ENCODE measurements at places on chromosomes 4 and X. TPM values are rescaled to one million over a fixed set of nuclear protein-coding genes. Genes with fewer than 3 reads are reported as not detected.

DKK2 gene
- total RNA-seq = 3.1 TPM

DMP1 gene
- total RNA-seq = 0.16 TPM

CABS1 gene
- total RNA-seq = not detected

LPAR4 gene
- total RNA-seq = 5.5 TPM

MAGEA12 gene
- not detected for total RNA-seq

FREM3 gene
- total RNA-seq = 0.16 TPM

PDCL2 gene
- total RNA-seq = not detected

SHOX gene
- under 0.01 TPM for total RNA-seq

TSPAN5 gene
- 90.5 TPM for total RNA-seq

BTK gene
- total RNA-seq = 0.94 TPM

PNMA5 gene
- 3.0 TPM for total RNA-seq

PAGE5 gene
- not detected for total RNA-seq

BLOC1S4 gene
- total RNA-seq = 9.4 TPM

Data from occipital lobe (tissue), 3 donors.